Fibroblast of lung (primary cell): ENCODE measurements at places on chromosomes 11 and 22.

DNA sequence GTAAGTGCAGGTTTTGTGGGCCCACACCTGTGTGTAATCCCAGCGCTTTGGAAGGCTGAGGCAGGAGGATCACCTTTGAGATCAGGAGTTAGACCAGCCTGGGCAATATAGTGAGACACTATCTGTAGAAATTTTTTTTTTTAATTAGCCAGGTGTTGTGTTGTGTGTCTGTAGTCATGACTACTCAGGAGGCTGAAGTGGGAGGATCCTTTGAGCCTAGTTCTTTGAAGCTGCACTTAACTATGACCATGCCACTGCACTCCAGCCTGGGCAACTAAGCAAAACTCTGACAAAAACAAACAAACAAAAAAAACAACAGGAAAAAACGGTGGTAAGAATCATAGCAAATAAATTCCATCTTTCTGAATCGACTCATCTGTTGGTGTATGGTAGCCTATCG, 268.6 kb upstream of the PDGFD start:
- no peak for DNase-seq

GRCh38 chr11:18016789-18017188, 3.9 kb upstream of the SERGEF start:
- DNase-seq, result no peak

DNA sequence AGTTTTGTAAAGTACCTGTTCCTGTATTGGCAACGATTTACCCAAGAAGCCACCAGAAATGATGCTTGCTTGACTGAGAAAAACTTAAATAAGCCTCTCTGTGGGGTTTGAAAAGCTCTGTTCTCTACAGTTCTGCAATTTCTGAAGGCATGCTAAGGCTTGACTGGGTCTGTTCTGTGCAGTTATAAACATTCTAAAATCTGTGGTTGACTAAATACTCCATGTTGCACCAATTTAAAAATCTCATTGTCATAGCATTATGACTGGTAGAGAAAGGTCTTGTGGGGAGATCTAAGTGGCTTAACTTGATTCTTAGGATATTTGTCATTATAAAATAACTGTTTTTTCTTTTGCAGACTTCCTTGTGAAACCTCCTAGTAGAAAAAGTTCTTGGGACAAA, 73.7 kb downstream of the MTMR3 start:
- DNase-seq, result no peak

DNA sequence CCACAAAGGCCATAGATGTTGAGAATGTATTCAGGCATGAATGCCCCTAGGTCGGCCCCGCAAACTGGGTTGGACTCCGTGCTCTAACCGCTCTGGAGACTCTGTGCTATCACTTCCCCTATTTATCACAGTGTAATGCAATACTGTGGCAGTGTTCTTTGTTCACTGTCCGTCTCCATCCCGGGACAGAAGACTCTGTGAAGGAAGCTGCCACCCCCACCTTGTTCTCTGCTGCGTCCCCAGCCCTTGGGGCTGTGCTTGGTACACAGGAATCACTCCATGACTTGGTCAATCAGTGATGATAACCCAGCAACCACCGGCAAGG, 57.6 kb downstream of the TSPAN18 start:
- DNase-seq, result no peak

GRCh38 chr11:33543823-33544222, 156.8 kb downstream of the C11orf91 start:
- DNase-seq, result no peak

DNA sequence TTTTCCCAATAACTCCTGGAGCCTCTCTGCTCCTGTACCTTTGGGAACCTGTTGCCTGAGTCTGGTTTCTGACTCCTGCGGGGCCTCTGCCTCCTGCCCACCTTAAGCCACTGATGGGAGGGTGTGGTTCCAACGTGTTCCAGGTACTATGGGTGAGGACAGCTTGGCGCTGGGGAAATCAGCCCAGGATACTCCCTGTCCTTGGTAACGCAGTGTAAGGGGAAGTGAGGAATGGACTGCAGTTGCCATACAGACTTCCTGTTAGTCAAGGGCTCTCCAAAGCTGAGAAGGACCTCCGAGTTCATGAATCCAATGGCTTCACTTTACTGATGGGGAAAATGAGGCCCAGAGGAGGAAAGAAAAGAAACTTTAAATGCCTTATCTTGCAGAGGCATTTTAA, 1.2 kb upstream of the MARK2 start:
- no peak for DNase-seq

DNA sequence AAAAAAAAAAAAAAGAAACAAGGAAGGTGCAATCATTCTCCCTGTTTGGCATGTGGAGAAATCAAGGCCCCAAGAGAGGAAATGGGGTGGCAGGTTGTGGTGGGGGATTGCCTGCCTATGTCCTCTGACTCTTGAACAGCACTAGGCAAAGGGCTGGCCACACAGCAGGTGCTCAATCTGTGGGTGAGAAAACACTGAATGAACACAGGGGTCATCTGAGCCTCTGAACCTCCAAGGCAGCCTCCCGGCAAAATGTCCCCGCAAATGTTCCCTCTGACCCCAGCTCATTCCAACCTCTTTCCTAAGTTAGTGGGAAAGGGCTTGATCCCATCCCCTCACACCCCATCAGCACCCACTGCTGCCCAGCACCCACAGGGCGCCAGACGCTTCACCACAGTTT, 4.6 kb downstream of the PLA2G6 start:
- DNase-seq, result no peak

DNA sequence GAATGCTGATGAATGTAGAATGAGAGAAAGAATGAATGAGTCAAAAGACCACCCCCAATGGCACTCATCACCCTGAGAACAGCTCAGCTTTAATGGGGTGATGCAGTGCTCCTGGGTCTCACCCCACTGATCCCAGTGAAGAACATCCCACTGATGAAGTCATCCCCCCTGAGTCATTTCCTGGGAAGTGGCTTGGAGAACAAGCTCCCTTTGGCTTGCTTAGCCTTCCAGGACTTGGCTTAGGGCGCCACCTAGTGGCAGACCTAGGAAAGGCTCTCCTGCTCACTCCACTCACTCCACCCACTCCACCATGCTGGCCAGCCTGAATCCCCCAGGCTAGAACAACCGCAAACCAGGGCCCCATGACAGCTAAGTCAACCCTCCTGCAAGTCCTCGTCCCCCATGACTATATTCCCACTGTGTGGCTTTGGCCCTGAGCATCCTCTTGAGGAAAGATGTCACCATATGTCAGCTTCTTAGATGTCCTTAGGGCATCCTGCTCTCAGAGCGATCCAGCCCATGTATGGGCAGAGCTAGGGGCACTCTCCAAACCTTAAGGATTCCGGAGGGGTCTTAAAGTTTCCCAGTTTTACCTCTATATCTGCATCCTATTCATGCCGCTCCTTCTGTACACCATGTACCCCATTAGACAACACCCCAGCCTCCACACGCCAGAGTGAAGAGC, 17.8 kb upstream of the TMPRSS13 start:
- DNase-seq, result peak; percentile 87

DNA sequence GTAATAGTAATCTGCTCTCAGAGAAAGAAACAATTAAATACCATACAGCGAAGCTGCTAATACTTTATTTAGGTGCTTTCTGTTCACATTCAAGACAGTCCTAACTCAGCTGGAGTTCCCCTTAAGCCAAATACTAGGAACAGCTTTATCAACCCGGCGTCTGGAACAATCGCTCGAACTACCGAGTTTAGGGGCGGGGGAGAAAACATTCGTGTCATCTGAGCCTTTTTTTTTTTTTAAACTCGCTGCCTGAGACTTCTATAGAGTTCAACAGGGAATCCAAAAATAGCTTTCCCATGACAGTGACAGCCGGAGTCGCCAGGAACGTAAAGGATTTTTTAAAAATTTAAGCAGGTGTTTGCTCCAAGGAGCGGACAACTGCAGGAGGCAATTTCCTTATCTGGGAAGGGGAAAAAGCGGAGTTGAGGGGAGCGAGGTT, 852 bp downstream of the TRAF6 start:
- peak; percentile 57 for DNase-seq

DNA sequence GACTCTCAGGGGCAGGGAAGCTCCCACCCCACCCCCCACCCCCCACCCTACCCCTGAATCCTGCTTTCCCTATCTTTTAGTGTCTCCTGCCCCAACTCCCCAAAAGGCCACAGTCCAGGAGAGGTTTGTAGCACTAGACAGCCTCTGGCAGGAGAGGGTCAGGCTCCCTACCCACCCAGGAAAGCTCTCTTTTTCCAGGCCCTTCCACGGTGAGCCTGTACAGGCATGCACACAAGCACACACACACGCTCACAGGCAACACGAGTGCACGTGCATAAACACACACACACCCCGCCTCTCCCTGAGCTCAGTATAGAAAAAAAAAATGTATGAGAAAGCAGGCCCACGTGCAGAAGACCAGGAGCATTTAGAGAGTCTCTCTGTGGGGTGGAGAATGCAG, 414.0 kb downstream of the MN1 start:
- no peak for DNase-seq

DNA sequence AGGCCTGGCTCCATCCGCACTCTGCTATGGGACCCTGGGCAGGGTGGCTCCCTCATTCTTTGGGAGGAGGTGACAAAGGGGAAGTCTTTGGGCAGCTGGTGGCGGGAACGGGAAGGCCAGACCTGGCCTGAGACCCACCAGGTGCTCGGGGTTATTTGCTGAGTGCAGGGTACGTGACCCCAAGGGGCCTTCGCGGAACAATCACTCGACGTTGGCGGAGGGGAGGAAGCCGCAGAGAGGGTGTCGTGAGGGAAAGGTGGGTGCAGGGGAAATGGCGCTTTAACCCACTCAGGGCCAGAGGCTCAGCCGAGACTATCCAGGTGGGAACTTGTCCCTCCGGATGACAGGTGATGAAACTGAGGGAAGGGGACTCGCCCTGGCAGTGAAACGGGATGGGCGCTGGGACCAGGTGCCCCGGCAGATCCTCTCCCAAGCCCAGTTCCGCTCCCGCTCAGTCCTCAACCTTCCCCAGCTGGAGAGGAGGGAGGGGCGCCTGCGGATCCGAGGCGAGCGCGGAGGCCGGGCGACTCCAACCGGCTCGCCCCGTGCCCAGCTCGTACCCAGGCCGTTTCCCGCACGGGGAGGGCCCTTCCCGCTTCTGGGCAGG, 911 bp downstream of the A4GALT start:
- DNase-seq, result no peak

DNA sequence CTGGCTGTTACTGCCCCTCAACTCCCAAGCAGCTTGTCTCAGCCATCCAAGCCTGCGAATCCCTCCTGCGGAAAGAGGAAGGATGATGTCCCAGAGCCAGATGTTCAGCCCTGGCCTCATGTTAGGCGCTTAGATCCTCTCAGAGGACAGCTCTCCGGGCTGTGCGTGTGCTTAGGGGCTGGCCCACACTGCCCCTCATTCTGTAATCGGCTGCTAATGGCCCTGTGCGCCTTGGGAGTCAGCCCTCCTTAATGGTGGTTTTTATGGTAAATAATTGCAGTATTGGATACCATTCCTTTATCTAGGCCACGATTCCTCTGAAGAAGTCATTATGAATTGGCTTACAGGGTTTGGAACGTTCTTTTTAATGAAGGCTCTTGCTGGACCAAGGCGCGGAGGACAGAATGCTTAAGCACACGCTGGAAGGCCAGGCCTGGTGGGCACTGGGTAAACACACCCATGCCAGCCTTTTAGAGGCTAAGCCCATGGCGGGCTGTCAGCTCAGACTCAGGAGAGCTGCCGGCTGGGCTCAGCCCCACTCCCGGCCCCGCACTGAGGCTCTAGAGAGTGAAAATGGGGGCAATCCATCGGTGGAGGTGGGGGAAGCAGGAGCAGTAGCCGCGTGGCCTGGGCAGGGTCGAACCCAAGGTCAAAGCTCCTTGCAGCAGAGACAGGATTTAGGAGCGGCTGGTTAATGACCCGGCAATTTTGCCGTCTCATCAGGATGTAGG, 1157.5 kb downstream of the BRD1 start:
- no peak for DNase-seq

DNA sequence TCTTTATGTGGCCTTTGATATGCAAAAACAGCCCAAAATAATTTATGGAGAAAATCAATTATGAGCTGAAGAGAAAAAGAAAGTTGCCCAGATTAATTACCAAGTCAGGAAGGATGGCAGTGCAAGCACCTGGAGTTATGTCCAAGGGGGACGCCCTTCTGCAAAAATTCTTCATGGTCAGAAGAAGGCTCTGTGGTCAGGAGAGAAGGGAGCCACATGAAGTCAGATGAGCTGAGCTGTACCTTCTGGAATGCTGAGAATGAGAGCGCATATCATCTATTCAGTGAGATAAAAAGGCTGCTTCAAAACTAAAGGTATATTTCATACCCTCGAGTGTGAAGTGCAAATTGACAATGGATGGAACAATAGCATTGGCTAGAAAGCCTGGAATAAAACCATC, 607.4 kb downstream of the NTM start:
- DNase-seq, result no peak

GRCh38 chr22:38205261-38206128, 3.7 kb downstream of the MAFF start:
- peak; percentile 90 for DNase-seq

DNA sequence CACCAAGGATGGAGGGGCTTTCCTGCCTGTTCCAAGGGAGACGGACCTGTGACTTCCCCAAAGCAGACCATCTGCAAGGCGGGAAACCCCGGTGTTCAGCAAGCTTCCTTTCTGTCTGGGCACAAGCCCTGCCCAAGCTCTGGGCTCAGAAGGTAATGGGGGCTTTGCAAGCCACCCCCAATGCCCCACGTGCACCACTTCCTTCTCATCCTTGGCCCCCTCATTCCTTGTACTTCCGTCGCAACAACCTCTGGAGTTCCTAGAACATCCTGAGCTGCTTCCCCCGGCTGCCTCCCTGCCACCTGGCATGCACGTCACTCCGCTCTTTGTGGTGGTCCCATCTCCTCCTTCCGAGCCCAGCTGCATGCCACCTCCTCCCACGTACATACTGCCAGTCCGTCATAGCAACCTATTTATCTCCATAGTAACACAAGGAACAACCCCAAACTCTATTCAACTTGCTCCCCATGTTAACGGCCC, 3.9 kb downstream of the MYEOV start:
- peak; percentile 20 for DNase-seq

- DNase-seq, result no peak
These were observed 65.4 kb downstream of the LINC01488 start for GRCh38 chr11:69546735-69547370.

- no peak for DNase-seq
These were observed 21.4 kb downstream of the YPEL1 start for GRCh38 chr22:21714059-21714770.

GRCh38 chr11:129798212-129798611, 17.4 kb upstream of the TMEM45B start:
- no peak for DNase-seq

GRCh38 chr11:72594493-72595291, 79.5 kb downstream of the PDE2A start:
- DNase-seq, result no peak

DNA sequence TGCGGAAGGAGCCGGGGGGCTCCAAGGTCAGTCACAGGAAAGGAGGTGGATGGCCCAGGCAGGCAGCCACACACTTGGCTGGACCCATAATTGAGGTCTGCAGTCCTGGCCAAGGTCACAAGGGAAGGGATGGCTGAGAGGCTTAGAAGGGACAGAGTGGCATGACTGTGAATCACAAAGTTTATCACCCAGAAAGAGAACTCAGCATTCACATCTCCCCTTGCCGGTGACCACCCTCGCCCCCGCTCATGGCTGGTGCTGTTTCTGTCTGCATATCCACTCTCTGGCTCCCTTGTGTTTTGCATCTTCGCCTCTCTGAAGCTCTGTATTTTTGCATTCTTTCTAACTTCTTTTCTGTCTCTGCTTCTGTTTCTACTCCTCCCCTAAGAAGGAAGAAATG, 117.5 kb downstream of the FEZ1 start:
- DNase-seq, result no peak
